Chondrocyte (in vitro differentiated cells): ENCODE measurements at places on chromosomes 13 and 19.

DNA sequence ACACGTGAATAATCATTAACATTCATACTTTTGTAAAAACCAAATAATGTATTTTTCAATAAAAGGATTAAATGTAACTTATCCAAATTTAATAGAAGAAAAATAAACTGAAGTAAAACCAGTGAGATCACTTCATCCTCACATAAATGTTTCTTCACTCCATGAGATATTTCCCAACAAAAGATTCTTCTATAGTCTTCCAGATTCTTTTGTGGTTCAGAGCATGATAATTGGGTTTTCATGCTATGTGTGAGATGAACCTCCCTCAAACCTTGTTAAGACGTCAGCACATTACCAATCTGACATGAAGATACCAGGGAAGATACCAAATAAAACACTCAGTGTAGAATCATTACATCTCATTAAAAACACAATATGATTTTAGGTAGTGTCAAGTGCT lies 62.9 kb upstream of the OXGR1 start:
- DNase-seq: no peak

DNA sequence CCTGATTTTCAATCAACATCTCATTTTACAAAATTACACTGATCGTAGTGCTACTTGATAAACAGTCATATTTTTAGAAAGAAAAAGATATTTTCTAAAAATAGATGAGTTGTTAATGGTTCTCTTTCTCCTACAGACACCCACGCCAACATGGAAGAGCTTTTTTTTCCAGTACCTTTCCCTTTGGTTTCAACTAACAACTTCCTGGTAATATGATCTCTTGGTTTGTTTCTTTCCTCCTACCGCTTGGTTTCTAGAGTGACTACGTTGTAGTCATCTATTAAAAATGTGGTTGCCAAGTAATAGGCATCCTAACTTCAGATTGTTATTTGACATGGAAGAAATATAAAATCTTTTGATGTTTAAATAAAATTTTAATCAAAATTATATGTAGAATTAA lies 189.0 kb downstream of the LACC1 start:
- no peak for DNase-seq

DNA sequence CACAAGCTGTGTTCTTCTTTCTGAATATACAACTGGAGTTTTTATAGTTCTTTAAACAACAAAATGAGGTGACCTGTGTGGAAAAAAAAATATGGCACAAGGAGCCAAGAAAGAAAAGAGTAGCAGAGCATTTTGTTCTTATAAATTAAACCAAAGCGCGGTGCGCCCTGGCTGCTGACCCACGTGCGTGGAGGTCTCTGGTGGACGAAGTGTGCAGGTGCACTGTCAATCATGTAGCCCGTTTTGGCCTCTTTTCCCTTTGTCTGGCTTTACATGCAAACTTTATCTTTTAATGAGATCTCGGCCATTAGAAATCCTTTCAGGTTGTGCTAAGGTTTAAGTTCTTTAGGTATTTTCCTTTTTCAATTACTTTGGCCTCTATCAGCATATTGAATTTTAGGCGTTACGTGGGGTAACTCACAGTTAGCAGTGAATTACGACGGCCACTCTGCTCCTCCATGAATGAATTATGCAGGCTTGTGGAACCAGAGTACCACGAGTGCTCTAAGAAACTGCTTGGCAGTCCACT lies 443.9 kb upstream of the SLC10A2 start:
- DNase-seq: no peak

GRCh38 chr19:27746691-27747380 lies 1466.1 kb downstream of the UQCRFS1 start:
- no peak for DNase-seq

DNA sequence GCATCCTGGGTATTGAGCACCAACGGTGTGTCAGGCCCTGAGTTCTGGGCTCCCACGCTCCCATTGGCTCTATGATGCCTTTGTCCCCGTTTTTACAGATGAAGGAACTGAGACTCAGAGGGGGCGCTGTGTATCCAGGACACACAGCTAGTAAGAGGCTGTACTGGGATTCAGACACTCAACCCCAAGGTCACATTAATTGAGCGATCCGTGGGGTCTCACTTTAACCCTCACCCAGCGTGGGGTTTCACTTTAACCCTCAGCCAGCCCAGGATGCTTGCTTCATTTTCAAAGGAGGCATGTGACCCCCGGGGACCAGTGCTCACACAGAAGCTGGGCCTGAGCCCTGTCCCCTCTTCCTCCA lies 42.6 kb downstream of the CYP4F22 start:
- DNase-seq: no peak

DNA sequence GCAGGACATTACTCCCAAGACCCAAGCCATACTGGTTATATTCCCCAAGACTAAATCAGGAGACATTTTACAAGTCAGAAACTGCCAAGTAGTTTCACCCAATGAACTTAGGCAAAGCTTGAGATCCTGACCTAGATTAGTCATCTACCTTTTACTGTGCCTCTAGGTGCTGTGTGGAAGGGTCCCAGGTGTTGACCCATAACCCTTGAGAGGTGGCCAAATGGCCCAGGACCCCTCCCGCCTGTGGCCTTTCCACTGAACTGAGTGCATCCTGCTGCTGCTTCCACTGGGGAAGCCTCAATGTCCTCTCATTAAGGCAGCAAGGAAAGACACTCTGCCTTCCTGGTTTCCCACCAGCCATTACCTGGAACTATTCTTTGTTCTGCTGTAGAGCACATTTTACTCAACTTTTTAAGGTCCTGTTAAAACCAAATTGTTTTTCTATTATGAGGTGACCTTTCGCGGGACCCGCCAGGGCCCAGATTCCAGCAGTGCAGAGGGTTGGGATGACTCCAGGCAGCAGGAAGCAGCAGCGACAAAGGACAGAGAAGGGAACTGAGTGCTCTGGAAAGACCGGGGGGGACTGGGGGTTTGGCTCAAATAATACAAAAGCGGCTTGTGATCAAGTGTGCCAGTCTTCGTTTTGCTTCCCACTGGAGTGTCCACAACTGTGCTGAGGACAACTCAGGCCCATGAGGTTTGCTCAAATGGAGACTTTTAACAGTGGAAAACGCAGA lies 27.1 kb downstream of the ANKRD10 start:
- DNase-seq: no peak

GRCh38 chr13:31150315-31150985 lies 11.3 kb downstream of the HSPH1 start:
- DNase-seq: no peak
